ENCODE measurements at places on chromosomes 2 and 18.

DNA sequence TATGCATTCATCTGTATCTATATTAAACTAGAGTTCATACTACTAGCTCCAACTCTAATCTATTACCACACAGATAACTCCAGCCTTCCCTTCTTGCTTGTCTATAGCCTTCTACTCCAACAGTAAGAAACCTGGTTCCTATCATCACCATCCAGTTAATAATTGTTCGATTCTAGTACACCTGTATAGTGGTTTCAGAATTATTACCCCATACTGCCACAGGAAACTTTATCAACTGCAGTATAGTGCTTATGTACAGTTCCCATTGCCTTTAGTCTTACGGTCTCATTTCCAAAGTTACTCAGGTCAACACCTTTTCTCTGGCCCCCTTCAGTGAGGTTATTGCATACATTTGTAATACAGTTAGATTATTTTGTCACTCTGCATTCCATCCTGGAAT, 14.5 kb downstream of the METTL8 start:
- DNase-seq, result no peak

GRCh38 chr18:23932385-23933067, 82.0 kb upstream of the TTC39C start:
- no peak for DNase-seq

DNA sequence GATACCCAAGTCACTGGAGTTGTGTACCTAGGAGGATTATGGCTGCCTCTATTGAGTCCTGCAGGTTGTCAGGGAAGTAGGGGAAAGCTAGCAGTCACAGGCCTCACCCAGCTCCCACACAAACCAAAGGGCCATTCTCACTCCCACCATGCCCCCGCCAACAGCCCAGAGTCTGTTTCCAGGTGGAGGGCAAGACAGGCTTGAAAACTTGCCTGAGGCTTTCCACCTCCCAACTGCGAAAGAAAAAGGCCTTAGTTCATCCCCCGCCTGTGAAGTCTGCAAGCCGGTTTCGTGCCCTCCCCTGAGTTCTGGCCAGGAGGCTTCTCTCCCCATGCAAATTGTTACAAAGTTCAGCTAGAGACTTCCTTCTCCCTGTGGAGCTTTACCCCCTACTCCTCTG, 270.3 kb downstream of the TXNL1 start:
- no peak for DNase-seq

DNA sequence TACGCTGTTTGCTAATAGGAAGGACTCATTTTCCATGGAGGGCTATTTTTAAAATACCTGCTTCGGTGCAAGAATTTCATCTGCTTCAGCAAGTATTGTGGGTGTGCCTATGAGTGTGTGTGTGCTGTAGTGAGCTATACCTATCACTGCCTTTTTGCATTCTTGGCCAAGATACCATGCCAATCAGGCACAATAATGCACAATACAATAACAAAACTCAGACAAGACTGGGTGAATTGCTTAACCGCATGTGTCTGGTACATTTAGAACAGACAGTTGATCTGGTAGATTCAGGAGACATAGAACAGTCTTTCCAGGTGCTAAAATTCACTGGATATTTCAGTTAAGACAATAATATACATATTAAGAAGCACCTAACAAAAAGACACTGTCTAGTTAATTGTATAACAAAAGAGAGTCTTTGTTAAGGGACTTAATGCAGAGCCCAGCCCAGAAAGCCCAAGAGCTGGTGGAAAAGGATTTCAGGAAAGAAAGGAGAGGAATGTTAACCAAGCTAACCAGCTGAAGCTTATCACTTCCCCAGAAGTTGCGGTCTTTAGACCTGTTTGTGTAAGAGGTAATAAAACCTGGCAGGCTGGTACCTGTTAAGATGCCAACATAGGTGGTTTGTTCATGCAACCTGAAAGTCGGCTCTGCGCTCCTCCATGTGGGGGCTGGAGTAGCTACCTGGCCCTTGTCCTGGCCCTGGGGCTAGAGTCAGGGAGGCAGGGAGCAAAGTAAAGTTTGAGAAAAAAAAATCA, 153.3 kb upstream of the RBMS1 start:
- no peak for DNase-seq

- DNase-seq, result no peak
These were observed 11.0 kb downstream of the FIGLA start for GRCh38 chr2:70779491-70779890.

GRCh38 chr18:10040287-10041011, 126.6 kb downstream of the VAPA start:
- DNase-seq, result no peak

- no peak for DNase-seq
These were observed 234.2 kb downstream of the TCF4 start for GRCh38 chr18:55353806-55354205.

DNA sequence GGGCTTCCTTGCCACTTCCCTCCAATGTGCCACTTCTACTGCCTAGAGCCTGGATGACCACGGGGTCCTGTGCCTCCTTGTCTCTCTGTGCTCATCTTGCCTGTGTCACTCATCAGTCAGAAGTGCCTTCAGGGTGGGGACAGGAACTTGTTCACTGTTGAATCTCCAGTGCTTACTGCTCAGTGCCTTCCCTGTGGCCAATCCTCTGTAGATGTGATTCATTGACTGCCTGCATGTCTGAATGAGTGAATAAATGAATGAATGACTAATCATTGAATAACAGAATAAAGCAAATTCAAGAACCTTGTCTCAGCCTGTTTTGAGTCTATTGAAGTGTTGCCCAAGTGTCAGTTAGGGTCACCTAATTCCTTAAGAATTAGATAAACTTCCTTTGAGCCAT, 42.3 kb upstream of the FAM136A start:
- DNase-seq, result no peak

DNA sequence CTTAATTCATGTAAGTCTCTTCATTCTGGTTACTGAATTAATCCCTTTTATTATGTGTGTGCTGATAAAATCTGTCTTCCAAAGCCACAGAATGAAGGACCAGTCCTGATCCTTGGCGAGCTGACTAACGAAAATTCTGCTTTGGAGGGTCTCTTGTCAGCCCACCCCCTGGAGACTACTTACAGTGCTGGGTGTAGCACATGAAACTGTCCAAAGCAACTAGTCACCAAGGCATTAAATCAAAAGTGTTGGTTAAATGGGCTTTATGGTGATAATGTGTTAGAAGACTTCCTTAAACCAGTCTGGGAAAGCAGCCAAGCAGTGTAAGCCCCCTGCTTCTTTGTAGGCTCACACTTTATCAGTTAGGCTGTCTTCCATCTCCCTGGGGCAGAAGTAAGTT, 420.2 kb downstream of the SUCLG1 start:
- no peak for DNase-seq

- DNase-seq, result no peak
These were observed 237.2 kb downstream of the PRKCE start for GRCh38 chr2:45888641-45889040.
